HTR-8/SVneo (cell line): ENCODE measurements at places on chromosomes 13 and 19.

DNA sequence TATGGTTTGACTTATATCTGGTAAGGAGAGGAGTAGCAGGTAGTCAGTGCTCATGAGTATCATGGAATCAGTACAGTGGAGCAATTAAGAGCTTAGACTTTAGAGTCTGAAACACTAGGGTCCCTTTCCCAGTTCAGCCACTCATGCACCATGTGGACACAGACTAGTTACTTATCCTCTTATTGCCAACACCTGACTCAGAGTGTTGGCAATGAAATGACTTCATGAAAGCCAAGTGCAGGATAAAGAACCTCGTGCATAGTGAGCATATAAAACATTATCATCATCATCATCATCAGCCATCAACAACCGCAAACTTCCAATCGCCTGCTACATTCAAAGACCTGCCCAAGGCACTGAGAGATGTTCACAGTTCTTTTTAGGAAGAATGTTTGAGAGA is 164.2 kb downstream of the FOXO1 start:
- no peak for DNase-seq

DNA sequence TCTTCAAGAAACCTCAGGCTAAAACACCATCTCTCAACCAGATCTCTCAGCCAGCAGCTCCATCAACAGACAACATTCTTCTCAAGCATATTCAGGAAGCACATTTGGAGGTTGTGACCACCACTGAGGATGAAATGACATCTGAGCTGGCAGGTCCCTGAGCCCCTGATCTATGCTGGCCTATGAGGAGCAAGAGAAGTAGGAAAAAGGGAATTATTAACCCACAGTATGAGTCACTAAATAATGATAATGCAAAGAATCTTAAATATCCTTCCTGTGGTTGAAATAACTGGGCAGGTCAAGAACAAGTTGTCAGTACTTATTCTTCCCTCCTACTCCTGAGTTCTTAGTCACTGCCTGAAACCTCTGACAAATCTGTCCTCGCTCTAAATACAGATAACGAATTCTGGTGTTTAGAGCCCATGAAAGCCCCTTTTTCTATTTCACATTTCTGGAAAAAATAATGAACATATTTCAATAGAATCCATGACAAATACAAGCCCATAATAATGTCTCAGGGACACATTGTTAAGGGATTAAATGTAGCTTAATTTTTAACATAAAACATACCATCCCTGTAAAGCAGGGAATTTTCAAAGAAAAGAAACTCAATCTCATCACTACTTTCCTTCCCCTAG is 225.8 kb upstream of the IRS2 start:
- peak; percentile 55 for DNase-seq

GRCh38 chr13:20192836-20193161 is at the start of gene GJB2:
GJB2 (minus strand) TSS chr13:20192938; CDS start chr13:20189581, 3,357 bp downstream.
- no peak for DNase-seq

- DNase-seq: no peak
Observed at GRCh38 chr19:46629546-46630025, 4.7 kb upstream of the PTGIR start.

- DNase-seq: no peak
Observed at GRCh38 chr19:17074634-17075034, 618 bp downstream of the HAUS8 start.

DNA sequence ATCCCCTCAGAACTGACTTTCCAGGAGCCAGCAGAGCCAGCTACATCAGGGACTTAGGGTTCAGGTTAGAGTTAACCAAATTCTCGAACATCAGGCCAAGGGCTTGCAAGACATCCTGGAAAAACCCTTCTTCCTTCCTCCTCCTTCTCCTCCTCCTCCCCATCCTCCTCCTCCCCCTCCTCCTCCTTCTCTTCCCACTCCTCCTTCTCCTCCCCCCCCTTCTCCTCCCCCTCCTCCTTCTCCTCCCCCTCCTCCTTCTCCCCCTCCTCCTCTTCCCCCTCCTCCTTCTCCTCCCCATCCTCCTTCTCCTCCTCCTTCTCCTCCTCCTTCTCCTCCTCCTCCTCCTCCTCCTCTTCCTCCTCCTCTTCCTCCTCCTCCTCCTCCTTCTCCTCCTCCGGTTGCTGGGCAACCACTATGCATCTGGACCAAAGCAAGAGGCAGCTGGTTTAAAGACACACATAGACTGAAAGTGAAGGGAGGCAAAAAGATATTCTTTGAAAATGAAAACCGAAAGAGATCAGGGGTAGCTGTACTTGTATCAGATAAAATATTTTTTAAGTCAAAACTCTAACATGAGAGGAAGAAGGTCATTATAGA is 5.9 kb upstream of the CCL25 start:
- no peak for DNase-seq

- no peak for DNase-seq
Observed at GRCh38 chr13:106488076-106488475, 47.4 kb downstream of the EFNB2 start.

DNA sequence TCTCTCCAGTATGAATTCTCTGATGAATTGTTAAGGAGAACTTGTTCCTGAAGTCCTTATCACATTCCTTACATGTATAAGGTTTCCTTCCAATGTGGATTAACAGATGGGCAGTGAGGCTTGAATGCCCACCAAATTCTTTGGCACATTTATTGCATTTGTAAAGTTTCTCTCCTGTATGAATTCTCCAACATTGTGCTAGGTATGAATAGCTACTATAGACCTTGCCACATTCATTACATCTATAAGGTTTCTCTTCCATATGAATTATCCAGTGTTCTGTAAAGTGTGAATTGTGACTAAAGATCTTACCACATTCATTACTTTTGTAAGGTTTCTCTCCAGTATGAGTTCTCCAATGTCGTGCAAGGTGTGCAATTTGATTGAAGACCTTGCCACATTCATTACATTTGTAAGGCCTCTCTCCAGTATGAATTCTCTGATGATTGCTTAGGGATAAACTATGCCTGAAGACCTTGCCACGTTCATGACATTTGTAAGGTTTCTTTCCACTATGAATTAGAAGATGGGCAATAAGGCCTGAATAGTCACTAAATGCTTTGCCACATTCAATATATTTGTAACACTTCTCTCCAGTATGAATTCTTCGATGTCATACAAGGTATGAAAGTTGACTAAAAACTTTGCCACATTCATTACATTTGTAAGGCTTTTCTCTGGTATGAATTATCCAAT is 20.4 kb downstream of the ZNF578 start:
- no peak for DNase-seq

GRCh38 chr19:40282920-40283319 is 2.2 kb downstream of the AKT2 start:
- no peak for DNase-seq

DNA sequence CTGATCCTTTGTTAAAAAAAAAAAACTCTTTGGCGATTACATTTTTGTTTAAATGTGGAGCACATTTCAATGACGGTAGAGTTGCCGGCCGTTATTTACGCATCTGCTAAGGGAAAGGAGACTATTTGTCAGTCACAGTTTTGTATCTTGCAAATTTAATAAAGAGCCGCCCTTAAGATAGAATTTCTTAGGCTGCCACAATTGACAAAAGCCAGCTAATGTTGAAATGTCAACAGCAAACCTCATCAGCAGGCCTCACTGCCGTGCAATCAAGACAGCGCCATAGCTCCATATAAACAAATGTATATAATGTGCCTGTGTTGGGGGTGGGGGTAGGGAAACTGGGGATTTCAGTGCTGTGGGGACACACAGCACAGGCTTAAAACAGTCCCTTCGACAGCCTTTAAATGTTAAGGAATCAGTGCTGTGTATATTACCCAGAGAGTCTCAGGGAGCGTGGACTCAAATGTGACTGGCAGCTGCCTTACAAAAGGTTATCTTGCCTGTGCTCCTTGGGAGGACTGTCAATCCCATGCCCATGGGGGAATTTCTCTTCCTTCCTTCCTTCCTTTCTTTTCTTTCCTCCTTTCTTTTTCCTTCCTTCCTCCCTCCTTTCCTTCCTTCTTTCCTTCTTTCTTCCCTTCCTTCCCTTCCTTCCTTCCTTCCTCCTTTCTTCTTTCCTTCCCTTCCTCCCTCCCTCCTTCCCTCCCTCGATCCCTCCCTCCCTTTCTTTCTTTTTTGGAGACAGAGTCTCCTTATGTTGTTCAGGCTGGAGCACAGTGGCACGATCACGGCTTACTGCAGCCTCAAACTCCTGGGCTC is 108.0 kb downstream of the URI1 start:
- DNase-seq: no peak
